Naive thymus-derived CD4-positive, alpha-beta T cell (primary cell): ENCODE measurements at places on chromosomes 12 and 14. TPM values are rescaled to one million over a fixed set of nuclear protein-coding genes. Genes with fewer than 3 reads are reported as not detected.

PRR4 gene
- 2.2 TPM for total RNA-seq

RNU7-1 gene
- total RNA-seq = not detected

KRT74 gene
- 0.12 TPM for total RNA-seq

CIT gene
- 63.0 and 69.9 TPM in 2 replicates for total RNA-seq

RNF212B gene
- total RNA-seq = not detected

ARG2 gene
- total RNA-seq = 5.1 TPM

BCL2L14 gene
- 1.4 TPM for total RNA-seq

E2F7 gene
- total RNA-seq = 17.6 and 20.1 TPM in 2 replicates

TESPA1 gene
- total RNA-seq = 301 TPM

RNFT2 gene
- 8.1 and 8.3 TPM in 2 replicates for total RNA-seq

FAM181A gene
- not detected in 2 replicates for total RNA-seq

DNA sequence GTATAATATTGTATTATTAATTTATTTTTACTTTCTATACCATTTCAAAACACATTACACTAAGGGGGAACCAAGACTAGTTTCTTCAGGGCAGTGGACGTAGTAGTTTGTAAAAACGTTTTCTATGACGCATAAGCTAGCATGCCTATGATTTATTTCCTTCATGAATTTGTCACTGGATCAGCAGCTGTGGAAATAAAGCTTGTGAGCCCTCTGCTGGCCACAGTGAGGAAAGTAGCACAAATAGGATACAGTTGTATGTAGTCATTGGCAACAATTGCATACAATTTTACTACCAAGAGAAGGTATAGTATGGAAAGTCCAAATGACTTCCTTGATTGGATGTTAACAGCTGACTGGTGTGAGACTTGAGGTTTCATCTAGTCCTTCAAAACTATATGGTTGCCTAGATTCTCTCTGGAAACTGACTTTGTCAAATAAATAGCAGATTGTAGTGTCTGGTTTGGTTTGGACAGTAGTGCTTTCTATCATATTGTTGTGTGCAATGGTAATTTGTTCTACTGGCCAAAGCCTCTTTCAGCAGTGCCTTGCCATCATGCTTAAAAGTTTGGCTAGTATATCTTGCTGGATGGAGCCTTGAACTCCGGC lies 24.3 kb upstream of the PLEKHD1 start:
- no peaks in the 10 kb centered on the region for H3K27me3 ChIP-seq
- H3K4me3 ChIP-seq = no peak overlapping the region
- H3K27ac ChIP-seq = no peak overlapping the region
- H3K4me1 ChIP-seq = no peaks in the 10 kb centered on the region

- H3K4me1 ChIP-seq = no peaks in the 10 kb centered on the region
- H3K27ac ChIP-seq = no peak overlapping the region
- H3K36me3 ChIP-seq = no peaks in the 10 kb centered on the region
- H3K4me3 ChIP-seq = no peak overlapping the region
- H3K27me3 ChIP-seq = no peaks in the 10 kb centered on the region
These were observed 6.0 kb upstream of the LRP6 start for GRCh38 chr12:12272869-12273268.

DNA sequence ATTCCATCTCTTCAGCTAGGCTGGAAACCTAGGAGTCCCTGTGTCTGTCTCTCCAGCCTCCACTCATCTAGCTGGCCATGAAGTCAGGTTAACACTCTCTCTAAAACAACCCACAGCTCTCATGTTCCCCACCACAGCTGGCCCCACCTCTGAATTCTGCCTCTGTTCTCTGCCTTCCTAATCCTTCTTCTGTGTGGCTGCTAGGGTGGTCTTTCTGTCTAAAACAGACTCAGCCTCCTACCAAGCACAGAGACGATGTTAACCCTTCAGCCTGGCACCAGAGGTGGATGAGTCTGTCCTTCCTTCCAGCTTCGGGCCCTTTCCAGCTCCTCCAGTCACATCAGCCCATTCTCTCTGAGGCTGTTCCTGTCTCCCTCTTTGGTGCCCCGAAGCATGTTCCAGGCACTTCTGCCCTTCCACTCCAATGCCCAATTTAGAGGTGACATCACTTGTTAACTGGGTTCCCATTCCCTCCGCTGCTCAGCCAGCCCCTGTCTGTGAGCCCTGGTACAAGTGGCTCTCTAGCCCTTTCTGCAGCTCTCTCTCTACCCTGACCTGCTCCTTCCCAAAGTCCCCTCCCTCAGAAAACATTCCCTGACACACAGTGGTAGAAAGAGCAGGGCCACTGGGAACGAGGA lies 9.1 kb downstream of the FIGNL2 start:
- H3K27me3 ChIP-seq = peaks cover 3% of the 10 kb centered on the region
- H3K36me3 ChIP-seq = no peaks in the 10 kb centered on the region
- no peak overlapping the region for H3K27ac ChIP-seq
- DNase-seq = no peak
- no peak overlapping the region for H3K4me3 ChIP-seq

DNA sequence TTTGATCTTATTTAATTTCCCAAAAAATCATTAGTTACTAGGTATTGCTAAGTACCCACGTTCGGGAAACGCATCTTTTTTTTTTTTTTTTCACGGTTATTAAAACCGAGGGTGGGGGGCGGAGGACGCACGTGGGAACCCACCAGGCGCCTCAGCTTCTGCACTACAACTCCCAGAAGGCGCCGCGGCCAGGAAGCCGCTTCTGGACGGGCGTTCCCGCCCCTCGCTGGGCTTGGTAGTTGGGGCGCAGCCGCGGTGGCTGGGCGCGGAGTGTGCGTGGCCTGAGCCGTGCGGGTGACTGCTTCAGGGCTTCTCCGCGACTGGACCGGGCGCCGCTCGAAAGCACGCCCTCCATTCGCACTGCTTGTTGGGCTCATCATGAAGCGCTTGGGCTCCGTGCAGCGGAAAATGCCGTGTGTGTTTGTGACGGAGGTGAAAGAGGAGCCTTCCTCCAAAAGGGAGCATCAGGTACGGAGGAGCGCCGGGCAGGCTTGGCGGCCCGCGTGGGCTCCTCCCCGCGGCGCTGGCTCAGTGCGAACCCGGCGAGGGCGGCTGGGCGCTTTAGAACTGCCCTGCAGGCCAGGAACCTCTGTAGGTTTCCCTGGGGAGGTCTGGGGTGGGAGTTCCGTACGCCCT lies 6.2 kb upstream of the C12orf50 start:
- H3K4me1 ChIP-seq = peaks cover 14% of the 10 kb centered on the region
- DNase-seq = peak; percentile 85
- peaks cover 4% of the 10 kb centered on the region for H3K36me3 ChIP-seq
- peak overlapping the region; percentile 89 for H3K4me3 ChIP-seq

DNA sequence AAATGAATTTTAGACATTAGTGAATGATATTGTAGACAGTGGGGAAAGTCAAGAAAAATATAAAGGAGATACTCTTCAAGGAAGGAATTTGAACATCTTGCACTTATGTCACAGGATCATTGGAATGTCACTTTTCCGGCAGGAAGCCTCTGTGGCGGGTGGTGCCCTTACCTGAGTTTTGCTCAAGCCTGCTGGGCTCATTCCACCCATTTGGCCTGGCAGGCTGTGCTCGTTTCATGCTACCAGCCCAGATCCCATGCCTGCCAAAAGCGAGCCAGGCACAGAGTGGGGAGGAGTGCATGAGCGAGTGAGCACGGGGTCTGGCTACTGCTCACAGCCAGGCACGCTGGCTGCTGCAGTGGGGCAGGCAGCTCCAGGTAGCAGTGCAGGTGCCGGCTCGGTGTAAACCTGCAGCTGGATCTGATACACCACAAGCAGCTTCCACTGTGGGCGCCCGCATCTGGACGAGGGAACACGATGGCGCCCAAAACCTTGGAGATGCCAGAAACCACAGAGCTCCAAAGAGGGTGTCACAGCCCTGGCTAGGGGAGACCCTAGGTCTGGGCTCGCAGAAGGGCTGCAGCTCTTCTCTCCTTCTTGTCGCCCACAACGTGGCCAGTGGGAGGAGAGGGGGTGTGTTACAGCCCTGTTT lies 28.7 kb upstream of the YAF2 start:
- H3K4me1 ChIP-seq = no peaks in the 10 kb centered on the region
- H3K36me3 ChIP-seq = no peaks in the 10 kb centered on the region
- H3K27me3 ChIP-seq = no peaks in the 10 kb centered on the region
- no peak overlapping the region for H3K27ac ChIP-seq
- H3K4me3 ChIP-seq = no peak overlapping the region
- no peak for DNase-seq

GRCh38 chr14:50875359-50876070 lies 3.7 kb downstream of the ABHD12B start:
- H3K4me3 ChIP-seq = no peak overlapping the region
- DNase-seq = peak; percentile 50
- H3K36me3 ChIP-seq = no peaks in the 10 kb centered on the region
- H3K27me3 ChIP-seq = peaks cover 12% of the 10 kb centered on the region
- H3K27ac ChIP-seq = no peak overlapping the region
- H3K4me1 ChIP-seq = peaks cover 14% of the 10 kb centered on the region

- H3K4me3 ChIP-seq = no peak overlapping the region
- no peak overlapping the region for H3K27ac ChIP-seq
- H3K27me3 ChIP-seq = no peaks in the 10 kb centered on the region
- H3K36me3 ChIP-seq = no peaks in the 10 kb centered on the region
These were observed 6.4 kb upstream of the CLEC6A start for GRCh38 chr12:8449355-8449859.

- no peak for DNase-seq
- H3K4me1 ChIP-seq = no peaks in the 10 kb centered on the region
- H3K27ac ChIP-seq = no peak overlapping the region
- no peaks in the 10 kb centered on the region for H3K27me3 ChIP-seq
- peaks cover 42% of the 10 kb centered on the region for H3K36me3 ChIP-seq
- H3K4me3 ChIP-seq = no peak overlapping the region
These were observed 35.6 kb downstream of the CHGA start for GRCh38 chr14:92958373-92959188.

DNA sequence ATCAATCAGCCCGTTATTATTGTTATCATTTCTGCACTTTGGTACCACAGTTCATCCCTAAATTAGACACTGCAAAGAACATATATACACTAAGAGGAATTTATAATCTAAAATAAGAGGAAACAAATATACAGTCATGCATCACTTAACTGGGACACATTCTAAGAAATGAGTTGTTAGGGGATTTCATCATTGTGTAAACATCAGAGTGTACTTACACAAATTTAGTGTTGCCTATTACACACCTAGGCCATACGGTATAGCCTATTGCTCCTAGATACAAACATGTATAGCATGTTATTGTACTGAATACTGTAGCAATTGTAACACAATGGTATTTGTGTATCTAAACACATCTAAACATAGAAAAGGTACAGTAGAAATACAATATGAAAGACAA lies 190.5 kb downstream of the BMP4 start:
- no peak overlapping the region for H3K27ac ChIP-seq
- DNase-seq = no peak
- H3K36me3 ChIP-seq = no peaks in the 10 kb centered on the region
- H3K27me3 ChIP-seq = no peaks in the 10 kb centered on the region

DNA sequence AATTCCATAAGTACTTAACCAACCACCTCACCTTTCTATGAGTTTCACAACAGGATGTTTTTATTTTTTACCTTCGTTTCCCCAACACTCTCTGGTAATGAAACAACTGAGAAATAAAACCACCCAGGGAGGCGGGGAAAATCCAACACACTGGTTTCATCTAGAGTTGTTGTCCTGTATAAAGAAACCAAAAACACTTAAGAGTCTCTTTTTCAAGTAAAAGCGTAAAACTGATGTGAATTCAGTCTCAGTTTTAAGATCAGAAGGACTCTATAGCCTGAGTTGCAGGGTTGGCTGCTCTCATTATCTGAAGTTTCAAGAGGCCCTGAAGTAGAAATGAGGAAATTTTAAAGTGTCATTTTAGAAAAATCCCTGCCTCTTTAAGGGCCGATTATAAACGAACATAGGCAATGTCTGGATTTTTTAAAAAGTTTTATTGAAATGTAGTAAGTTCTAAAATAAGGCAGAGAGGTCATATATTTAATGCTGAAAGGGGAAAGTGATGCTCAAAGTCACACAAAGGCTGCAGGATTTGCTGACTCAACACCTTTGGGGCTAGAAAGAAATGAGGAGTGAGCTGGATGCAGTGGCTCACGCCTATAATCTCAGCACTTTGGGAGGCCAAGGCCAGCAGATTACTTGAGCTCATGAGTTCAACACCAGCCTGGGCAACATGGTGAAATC lies 27.2 kb downstream of the HIGD1C start:
- H3K27ac ChIP-seq = no peak overlapping the region
- DNase-seq = no peak
- H3K4me1 ChIP-seq = no peaks in the 10 kb centered on the region
- H3K27me3 ChIP-seq = no peaks in the 10 kb centered on the region

DNA sequence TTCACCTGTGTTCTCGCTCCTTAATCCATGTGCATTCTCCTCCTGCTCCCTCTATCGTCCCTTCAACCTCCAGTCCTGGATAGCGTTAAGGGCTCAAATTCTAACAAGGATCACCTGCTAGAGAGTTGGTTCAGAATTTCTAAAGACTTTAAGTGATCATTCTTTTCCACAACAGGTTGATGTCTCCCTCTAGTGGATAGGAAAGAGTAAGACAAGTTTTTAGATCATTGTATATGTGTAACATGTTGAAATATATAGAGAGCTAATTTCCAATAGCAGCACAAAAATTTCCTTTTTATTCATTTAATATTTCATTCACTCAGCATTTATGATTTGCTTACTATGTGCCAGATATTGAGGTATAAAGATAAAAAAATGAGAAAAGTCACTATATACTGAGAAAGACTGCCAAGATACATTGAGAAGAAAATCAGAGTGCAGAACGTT lies 9.3 kb upstream of the ESR2 start:
- H3K4me1 ChIP-seq = no peaks in the 10 kb centered on the region
- no peaks in the 10 kb centered on the region for H3K36me3 ChIP-seq
- no peak overlapping the region for H3K27ac ChIP-seq
- DNase-seq = peak; percentile 53
- no peaks in the 10 kb centered on the region for H3K27me3 ChIP-seq

GRCh38 chr12:72313806-72314205 lies 41.6 kb downstream of the TRHDE start:
- no peaks in the 10 kb centered on the region for H3K27me3 ChIP-seq
- no peak overlapping the region for H3K4me3 ChIP-seq
- H3K4me1 ChIP-seq = no peaks in the 10 kb centered on the region
- DNase-seq = no peak
- H3K36me3 ChIP-seq = no peaks in the 10 kb centered on the region

DNA sequence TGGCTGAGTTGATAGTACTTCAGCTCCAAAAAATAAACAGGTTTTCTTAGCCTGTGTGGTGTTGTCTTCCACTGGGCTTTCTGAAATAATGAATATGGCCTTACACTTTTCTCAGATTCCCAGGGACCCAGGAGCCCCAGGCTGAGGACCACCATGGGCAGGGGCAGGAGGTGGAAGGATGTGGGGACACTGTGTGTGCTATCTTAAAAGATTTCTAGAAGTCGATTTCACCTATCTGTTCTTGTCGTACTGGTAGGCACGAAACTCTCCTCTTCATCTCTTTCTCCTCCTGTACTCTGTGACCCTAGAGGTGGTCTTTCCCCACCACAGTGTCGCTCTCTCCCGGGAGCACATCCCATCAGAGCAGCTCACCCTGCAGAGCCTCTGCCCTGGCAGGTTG lies 107.7 kb upstream of the FKBP4 start:
- peaks cover 9% of the 10 kb centered on the region for H3K4me1 ChIP-seq
- no peaks in the 10 kb centered on the region for H3K36me3 ChIP-seq
- no peaks in the 10 kb centered on the region for H3K27me3 ChIP-seq
- H3K27ac ChIP-seq = no peak overlapping the region
- no peak for DNase-seq

GRCh38 chr12:12671850-12672660 lies 23.9 kb downstream of the GPR19 start:
- H3K4me3 ChIP-seq = no peak overlapping the region
- no peak for DNase-seq
- no peak overlapping the region for H3K27ac ChIP-seq

- no peaks in the 10 kb centered on the region for H3K4me1 ChIP-seq
- no peak overlapping the region for H3K4me3 ChIP-seq
- H3K27me3 ChIP-seq = no peaks in the 10 kb centered on the region
- no peak for DNase-seq
These were observed 86.6 kb downstream of the MIA2 start for GRCh38 chr14:39320318-39320717.
